Pancreas (tissue), 10 donors: ENCODE measurements at places on chromosomes 1 and 21. TPM values are rescaled to one million over a fixed set of nuclear protein-coding genes. Genes with fewer than 3 reads are reported as not detected.

DNA sequence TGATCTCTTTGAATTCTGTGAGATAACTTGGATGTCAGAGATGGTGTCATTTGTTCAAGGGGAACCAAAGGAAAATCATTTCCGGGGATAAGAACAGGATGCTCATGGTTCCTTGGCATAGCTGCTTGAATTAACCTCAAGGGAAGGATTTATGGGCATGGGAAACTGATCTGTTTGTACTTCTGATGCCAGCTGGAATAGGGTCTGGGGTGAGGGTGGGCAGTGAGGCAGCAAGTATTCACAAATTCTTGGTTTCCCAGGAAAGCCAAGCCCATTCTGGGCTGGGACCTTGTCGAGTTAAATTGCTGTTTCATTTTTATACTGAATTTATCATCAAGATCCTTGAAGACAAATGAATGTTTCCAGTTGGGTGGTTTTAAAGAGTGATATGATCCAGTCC is 14.1 kb downstream of the INTS3 start:
- no peak for DNase-seq

- no peak for DNase-seq
Measured at GRCh38 chr1:208161005-208161404, 83.2 kb downstream of the PLXNA2 start.

- no peak for DNase-seq
Measured at GRCh38 chr1:193031431-193031830, 27.7 kb downstream of the UCHL5 start.

DNA sequence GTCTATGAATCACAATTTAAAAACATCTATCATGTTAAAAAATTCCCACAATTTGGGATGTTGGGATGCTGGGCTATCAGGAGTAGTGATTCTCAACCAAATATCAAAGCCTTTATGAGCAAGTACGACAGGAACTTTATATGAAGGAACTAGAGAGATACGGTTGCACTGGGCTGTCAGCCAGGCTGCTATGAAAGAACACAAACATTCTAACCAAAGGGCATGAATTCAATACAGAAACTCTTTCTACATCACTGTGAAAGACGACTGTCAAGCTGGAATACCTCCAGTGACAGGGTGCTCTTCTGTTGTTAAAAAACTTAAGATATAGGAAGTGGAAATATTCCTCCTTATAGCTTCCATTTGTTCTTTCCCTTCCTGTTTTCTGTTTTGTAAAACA is 9.8 kb downstream of the CACNA1E start:
- no peak for DNase-seq

- DNase-seq = no peak
Measured at GRCh38 chr1:69645477-69645876, 77.8 kb downstream of the LRRC7 start.

GPR157 gene
- total RNA-seq = 6.1 TPM

DNA sequence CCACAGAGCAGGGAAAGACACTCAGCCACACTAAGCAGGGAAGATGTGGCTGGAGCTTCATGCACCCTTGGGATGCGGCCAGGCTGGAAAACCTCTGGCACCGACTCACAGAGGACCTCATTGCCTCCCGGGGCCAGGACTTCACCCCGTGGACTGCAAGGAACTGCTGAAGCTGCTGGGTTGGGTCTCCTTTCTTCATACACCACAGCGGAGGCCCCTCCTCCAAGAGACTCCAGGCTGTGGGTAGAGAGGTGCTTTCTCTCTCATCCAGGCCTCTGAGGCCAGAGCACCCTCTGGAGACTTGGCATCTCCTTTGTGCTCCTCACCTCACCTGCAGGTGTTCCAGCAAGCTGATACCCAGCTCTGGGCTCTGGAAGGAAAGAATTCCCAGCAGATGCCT is 76.0 kb upstream of the EDN2 start:
- no peak for DNase-seq

- no peak for DNase-seq
Measured at GRCh38 chr1:238248356-238248755, 357.6 kb upstream of the ZP4 start.

RGS8 gene
- total RNA-seq = not detected
